ENCODE measurements at places on chromosomes 2 and 18. TPM values are rescaled to one million over a fixed set of nuclear protein-coding genes. Genes with fewer than 3 reads are reported as not detected.

The DOK6 gene
- not detected for total RNA-seq

The LDLRAD4 gene
- total RNA-seq, result 207 TPM

The FEV gene
- total RNA-seq, result not detected

The EVA1A gene
- not detected for total RNA-seq

The MC2R gene
- total RNA-seq, result not detected

The RTP5 gene
- total RNA-seq, result 0.44 TPM

The PAX8 gene
- 1.8 TPM for total RNA-seq

The GPR75 gene
- total RNA-seq, result 5.1 TPM

The TRIB2 gene
- total RNA-seq, result 180 TPM

The ADGRF3 gene
- total RNA-seq, result 1.8 TPM

The IL1RL1 gene
- total RNA-seq, result 0.89 TPM

DNA sequence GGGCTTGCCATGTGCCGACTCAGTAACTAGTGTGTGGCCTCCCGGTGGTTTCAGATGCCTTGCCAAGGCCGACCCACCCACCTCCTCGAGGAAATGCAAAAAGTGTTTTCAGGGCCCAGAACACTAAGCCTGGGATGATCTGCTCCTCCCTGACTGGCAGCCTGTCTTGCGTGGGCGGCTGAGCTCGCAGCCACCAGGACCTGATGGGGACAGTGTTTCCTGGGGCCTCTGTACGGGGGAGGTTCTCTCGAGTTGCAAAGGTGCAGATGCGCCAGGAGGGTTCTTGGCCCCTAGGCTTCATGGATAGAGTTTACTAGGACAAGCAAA is 85.2 kb downstream of the GLI2 start:
- no peak for DNase-seq

DNA sequence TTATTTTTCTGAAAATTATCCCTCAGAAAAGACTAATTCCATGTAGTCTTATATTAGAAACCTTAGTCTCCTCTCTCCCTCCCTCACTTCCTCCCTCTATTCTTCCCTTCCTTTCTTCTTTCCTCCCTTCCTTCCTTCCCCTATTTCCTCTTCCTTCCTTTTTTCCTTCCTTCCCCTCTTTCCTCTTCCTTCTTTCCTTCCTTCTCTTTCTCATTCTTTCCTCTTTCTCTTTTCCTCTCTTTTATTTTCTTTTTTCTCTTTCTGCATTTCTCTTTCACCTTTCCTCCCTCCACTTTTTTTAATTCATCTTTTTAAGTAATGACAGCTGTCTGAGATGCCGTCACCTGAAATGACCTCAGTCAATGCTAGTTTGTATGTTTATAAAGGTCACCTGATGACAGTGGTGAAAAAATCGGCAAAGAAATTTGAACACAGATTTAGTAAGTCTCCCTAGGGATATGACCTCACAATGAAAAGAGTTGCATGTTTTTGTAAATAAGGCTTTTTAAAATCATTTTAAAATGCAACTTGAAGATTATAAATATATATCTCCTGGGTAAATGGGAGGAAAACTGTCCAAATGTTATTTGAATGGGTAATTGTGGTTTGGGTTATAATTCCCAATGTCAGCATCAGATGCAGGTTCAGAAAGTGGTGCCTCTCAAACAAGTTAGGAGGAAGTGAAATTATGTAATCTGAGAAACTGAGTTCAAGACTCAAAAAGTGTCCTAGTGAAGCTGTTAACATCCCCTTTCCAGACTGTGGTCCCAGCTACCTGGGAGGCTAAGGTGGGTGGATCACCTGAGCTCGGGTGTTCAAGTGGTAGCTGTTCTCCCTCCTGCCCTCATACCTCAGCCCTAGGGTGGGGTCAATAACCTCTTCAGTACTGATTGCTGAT is 90.3 kb upstream of the ST3GAL5 start:
- DNase-seq, result no peak

GRCh38 chr2:289362-290089 is 1.6 kb upstream of the ALKAL2 start:
- peak; percentile 20 for DNase-seq

- DNase-seq, result no peak
Observed at GRCh38 chr2:171318463-171318934, 115.3 kb downstream of the METTL8 start.

GRCh38 chr2:29776406-29776805 is 145.0 kb downstream of the ALK start:
- no peak for DNase-seq

- DNase-seq, result no peak
Observed at GRCh38 chr18:52394602-52395001, 54.6 kb downstream of the DCC start.

DNA sequence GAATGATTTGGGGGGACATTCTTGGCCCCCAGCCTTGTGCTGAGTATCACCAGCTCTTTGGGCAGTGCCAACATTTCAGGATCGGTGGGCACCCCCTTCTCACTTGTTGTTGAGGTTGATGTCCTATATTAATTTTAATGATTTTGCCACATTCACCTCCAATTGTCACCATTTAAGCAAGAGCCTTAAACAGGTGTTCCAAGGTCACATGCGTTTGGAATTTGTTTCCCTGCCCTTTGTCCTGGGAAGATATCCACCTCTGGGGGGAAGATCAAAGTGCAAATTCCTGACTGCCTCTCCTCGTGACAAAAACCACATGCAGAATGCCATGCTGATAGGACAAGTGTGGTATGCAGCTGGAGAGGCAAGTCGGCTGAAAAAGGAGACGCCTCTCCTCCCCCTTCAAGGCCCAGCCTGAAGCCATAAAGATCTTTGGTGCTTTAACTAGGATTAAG is 72.5 kb upstream of the ID2 start:
- no peak for DNase-seq

- no peak for DNase-seq
Observed at GRCh38 chr18:74436158-74436769, 20.8 kb downstream of the DIPK1C start.

DNA sequence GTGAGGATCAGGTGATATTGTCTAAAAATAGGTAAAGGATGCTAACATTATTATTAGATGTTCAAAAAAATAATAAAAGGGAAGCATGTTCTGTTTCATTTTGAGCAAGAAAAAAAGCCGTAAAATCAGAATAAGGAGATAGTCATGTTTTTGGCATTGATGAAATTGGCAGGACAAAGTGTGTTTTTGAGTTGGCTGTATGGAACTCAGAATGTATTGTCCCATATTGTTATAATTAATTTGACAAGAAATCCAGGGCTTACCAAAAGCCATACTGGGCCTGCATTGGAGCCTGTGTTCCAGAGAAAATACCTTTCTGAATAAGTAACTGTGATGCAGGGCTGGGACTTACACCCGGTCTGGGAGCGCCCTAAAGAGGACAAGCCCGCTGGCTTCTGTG is 232.0 kb downstream of the AGAP1 start:
- DNase-seq, result no peak

DNA sequence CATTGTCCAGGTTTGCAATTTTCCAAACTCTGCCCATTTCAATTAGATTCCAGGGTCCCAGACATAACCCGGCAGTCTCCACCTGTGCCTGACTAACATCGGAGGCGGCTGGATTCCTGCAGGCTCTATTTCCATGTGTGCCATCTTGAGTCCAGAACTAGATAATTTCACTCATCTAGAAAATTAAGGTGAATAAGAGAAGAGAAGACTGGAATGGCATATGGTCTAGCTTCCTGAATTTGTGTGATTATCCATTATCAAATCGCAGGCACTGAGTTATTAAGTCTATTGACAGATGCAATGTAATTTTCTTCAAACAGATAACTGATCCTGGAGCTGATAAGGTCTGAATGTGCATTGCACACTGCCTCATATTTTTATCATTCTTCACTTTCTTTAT is 305.2 kb downstream of the ETAA1 start:
- no peak for DNase-seq

- DNase-seq, result no peak
Observed at GRCh38 chr18:49699303-49699702, 114.0 kb downstream of the ACAA2 start.

DNA sequence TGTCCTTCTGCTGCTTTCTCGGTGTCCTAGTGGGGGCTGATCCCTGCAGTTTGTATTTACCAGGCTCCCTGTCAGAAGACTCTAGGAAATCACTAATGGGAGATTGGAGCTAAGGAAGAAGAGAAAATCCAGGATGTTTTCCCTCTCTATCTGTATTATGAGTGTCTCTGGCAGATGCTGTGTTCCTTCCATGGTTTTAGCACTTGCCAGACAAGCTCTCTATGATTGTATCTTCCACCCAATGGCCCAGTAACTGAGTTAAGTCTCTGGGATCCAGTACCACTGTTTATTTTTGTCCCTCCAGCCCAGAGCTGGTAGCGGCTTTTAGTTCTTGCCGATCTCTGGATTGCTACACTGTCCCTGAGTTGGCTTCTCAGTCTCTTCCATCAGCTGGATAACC is 494.8 kb upstream of the SLC39A10 start:
- no peak for DNase-seq

- DNase-seq, result no peak
Observed at GRCh38 chr18:48030616-48031480, 100.4 kb upstream of the SMAD2 start.

- no peak for DNase-seq
Observed at GRCh38 chr2:164812378-164812777, 29.2 kb downstream of the COBLL1 start.

Measured in CD4-positive, CD25-positive, alpha-beta regulatory T cell (primary cell).